ENCODE measurements at places on chromosomes 6 and 20.
A peak's percentile ranks its signal among the peaks of the same experiment; 100 is the strongest.

GRCh38 chr20:47220161-47220582 lies 136.3 kb downstream of the ZMYND8 start:
- peak; percentile 55 for DNase-seq

DNA sequence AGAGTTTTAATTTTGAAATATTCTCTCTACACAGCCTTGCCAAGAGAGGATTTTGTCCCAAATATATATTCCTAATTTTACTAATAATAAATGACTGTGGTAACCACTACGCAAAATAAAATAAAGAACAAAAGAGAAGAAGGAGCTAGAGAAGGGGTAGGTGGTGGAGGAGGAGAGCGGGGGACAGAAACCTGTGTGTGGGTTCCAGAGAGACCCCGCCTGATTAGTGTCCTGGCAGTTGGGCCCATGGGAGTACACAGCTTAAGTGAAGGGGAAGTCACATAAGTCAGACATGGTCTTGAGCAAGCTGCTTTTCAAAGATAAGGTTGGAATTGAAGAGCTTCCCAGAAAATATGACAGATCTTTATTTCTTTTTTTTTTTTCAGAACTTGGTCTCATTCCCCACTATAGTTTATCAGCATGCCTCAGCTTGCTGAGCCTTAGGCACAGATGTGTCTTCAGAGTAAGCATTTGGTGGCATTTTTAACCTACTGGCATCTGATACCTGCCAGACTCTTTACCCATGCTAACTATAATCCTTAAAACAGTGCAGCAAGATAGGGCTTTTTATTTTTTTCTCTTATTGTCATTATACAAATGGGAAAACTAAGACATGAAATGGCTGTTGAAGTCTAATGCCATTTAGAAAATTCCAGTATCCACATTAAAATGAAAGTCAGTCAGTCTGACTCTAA lies 9.6 kb upstream of the RHAG start:
- peak; percentile 40 for DNase-seq

DNA sequence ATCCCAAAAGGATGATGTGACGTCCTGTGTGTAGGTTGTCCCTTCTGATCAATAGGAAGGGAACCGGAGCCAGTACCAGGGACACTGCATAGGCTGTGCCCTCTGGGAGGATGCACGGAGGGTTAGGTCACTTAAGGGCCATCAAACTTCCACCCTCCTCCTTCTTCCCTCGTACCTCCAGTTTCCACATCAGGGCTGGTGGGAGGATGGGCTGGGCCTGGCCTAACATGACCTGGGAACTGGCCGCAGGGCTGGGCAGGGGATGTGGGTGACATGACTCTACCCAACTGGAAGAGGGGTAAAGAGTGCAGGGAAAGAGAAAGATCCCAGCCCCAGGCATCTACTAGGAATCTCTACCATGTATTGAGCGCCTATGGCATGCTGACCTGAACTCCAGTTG lies 46.2 kb upstream of the MDGA1 start:
- peak; percentile 25 for DNase-seq

- no peak for DNase-seq
Observed at GRCh38 chr6:129875610-129876520, 14.8 kb upstream of the TMEM244 start.

GRCh38 chr6:39800034-39801032 lies 8.2 kb downstream of the DAAM2 start:
- DNase-seq: no peak

GRCh38 chr6:122182061-122182460 lies 217.4 kb upstream of the HSF2 start:
- no peak for DNase-seq

- no peak for DNase-seq
Observed at GRCh38 chr6:33994472-33995308, 151.2 kb downstream of the GRM4 start.

- DNase-seq: no peak
Observed at GRCh38 chr20:61317966-61318530, 66.0 kb downstream of the CDH4 start.

GRCh38 chr6:43790031-43790430 lies 20.0 kb downstream of the VEGFA start:
- DNase-seq: no peak

GRCh38 chr6:15063253-15063853 lies 182.5 kb upstream of the JARID2 start:
- peak; percentile 75 for DNase-seq

GRCh38 chr20:57448764-57449354 lies 57.7 kb downstream of the RBM38 start:
- DNase-seq: no peak

DNA sequence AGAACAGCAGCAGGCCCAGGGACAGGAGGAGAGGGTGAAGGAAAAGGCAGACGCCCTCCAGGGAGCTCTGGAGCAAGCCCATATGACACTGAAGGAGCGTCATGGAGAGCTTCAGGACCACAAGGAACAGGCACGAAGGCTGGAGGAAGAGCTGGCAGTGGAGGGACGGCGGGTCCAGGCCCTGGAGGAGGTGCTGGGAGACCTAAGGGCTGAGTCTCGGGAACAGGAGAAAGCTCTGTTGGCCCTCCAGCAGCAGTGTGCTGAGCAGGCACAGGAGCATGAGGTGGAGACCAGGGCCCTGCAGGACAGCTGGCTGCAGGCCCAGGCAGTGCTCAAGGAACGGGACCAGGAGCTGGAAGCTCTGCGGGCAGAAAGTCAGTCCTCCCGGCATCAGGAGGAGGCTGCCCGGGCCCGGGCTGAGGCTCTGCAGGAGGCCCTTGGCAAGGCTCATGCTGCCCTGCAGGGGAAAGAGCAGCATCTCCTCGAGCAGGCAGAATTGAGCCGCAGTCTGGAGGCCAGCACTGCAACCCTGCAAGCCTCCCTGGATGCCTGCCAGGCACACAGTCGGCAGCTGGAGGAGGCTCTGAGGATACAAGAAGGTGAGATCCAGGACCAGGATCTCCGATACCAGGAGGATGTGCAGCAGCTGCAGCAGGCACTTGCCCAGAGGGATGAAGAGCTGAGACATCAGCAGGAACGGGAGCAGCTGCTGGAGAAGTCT lies 25.5 kb downstream of the C20orf173 start:
- no peak for DNase-seq

Measured in trophoblast cell (in vitro differentiated cells and primary cell).